ENCODE measurements at places on chromosomes 5 and 9.
A peak's percentile ranks its signal among the peaks of the same experiment; 100 is the strongest.

DNA sequence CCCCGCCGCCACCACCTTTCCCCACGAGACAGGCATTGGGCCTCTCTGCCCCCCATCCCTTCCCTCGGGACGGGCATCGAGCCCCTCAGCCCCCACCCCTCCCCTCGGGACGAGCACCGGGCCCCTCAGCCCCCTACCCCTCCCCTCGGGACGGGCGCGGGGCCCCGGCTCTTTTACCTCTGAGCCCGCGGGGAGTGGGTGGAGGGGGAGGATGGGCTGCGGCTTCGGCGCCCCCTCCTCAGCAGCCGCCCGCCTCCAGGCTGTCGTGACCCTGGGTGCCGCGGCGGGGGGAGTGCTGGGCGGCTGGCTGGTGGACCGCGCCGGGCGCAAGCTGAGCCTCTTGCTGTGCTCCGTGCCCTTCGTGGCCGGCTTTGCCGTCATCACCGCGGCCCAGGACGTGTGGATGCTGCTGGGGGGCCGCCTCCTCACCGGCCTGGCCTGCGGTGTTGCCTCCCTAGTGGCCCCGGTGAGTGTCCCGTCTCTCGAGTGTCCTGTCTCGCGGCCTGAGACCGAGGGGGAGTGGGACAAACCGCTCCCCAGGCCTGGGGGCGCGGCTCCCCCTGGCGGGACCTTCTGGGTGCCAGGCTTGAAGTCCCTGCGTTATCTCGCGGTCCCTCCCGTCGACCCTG lies 791 bp downstream of the SLC2A8 start:
- DNase-seq: no peak

DNA sequence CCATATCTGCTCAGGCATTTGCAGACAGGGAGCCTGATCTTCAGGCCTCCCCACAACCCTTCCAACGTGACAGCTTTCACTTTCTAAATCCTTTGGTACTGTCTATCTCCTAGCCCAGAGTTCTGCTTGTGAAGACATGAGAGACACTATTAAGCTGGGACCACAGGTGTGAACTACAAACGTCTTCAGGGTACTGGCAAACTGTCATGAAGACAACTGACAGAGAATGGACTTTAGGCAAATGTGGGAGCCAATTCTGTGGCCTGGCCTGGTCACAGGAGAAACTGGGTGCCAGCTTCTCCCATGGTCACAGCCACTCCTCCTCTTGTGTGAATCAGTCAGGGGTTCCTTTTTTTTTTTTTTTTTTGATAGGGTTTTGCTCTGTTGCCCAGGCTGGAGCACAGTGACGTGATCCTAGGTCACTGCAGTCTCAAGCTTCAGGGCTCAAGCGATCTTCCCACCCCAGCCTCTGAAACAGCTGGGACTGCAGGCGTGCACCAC lies 10.4 kb downstream of the TRIM14 start:
- no peak for DNase-seq

DNA sequence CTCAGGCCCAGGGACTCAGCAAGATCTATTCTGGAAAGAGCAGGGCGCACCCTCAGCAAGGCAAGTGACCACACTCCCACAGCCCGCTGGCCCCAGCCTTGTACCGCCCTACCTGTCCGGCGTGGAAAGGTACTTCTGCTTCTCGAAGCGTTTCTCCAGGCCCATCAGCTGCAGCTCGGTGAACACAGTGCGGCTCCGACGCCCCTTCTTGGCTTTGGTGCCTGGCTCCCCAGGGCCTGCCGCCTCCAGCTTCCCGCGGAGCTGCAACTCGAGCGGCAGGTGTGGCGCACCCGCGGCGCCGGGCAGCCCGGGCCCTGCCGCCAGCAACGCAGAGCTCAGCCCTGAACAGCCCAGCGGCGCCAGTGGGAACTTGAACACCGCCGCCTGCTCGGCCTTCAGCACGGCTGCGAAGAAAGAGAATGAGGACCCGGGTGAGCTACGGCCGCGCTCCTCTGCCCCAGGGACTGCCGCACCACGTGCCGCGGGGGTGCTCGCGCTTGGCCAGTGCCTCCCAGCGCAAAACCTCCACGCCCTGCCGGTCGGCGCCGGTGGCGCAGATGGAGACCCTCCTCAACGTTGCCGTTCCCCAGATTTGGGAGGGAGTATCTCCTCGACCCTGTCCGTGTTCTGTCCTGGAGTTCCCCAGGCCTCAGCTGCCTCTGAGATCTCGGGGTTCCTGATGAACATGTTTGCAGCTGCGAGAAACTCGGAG lies 2.2 kb downstream of the BARX1 start:
- no peak for DNase-seq

- DNase-seq: no peak
Measured at GRCh38 chr5:42842921-42843641, 31.4 kb upstream of the SELENOP start.

GRCh38 chr9:18129809-18130334 lies 344.1 kb upstream of the ADAMTSL1 start:
- DNase-seq: no peak

DNA sequence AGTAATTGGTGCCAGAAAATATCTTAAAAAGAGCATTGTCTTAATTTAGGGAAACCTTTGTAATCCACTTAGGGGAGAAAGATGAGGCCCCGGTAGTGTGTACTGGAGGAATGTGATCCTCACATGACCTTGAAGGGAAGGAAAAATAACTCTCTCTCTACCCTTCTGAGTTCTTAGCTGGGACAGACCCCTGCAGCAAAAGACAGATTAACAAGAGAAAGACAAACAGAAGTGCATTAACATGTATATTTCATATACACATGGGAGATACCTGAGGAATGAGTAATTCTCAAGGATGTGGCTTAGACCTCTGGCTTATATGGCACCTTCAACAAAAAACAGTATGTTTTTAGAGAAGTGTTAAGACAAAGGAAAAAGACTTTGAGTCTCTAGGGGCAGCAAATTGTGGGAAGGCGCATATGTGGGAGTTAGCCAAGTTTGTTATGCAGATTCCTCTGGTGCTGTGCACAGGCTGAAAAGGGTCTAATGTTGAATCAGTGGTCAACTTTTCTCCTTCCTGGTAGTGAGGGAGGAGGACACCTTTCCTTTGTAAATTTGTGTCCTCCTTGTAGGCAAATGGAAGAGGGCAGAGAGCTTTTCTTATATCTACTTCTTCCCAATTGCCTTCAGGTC lies 138.8 kb downstream of the LRRC70 start:
- DNase-seq: no peak

- no peak for DNase-seq
Measured at GRCh38 chr9:93008457-93008856, 50.0 kb upstream of the SUSD3 start.

DNA sequence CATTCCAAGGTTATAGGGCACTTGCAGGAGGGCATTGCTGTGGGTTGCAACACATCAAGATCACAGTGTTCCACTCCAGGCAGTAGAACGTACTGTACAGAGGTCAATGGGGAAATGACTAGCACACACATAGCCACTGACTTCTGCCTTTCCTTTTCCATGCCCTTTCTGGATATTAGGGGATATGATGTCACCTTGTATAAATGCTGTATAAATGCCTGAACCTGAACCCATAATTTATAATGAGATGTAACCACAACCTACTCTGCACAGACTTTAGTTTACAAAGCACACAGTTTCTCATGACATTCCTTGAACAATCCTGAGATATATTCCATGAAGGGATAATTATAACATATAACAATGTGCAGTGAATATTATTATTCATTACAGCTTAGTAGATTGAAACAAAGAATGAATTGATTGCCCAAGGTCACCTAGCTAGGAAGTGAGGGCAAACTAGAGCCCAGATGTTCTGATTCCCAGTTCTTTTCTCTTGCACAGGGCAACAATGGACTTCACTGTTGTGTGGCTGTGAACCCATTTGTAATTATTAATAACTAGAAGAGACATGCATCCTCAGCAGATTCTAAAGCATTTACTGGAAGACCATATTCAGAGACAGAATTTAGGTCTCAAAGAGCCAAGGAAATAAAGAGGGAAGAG lies 5.6 kb upstream of the ABLIM3 start:
- DNase-seq: no peak

- no peak for DNase-seq
Measured at GRCh38 chr9:23731353-23731752, 94.7 kb downstream of the ELAVL2 start.

- no peak for DNase-seq
Measured at GRCh38 chr5:55816342-55816741, 34.8 kb upstream of the IL31RA start.

DNA sequence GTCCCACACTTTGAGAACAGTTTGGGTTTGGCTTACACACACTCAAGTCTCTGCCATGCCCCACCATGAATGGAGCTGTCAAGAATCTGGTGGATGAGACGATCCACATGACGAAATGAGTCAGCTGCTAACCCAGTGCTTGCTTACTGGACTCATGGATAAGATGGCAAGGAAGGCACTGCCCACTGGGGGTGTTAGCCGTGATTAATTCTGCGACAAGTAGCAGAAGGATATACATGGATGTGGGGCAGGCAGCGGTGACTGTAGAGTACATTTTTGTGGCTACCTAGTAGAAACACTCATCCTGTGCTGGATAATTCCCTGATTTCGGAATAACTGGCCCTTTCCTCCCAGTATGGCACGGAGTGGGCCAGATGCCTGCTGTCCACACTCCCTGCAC lies 77.5 kb downstream of the SPATA31C2 start:
- DNase-seq: no peak

GRCh38 chr9:136058084-136058483 lies 37.0 kb downstream of the NACC2 start:
- no peak for DNase-seq

GRCh38 chr9:91502475-91502874 lies 78.8 kb upstream of the NFIL3 start:
- no peak for DNase-seq

GRCh38 chr9:98860871-98861293 lies 53.4 kb downstream of the GALNT12 start:
- peak; percentile 77 for DNase-seq

GRCh38 chr9:92290785-92291429 lies 2.6 kb downstream of the IARS1 start:
- no peak for DNase-seq

GRCh38 chr9:14348373-14349145 lies 34.6 kb upstream of the NFIB start:
- DNase-seq: peak; percentile 66

GRCh38 chr5:66869347-66869746 lies 273.2 kb downstream of the MAST4 start:
- DNase-seq: no peak

DNA sequence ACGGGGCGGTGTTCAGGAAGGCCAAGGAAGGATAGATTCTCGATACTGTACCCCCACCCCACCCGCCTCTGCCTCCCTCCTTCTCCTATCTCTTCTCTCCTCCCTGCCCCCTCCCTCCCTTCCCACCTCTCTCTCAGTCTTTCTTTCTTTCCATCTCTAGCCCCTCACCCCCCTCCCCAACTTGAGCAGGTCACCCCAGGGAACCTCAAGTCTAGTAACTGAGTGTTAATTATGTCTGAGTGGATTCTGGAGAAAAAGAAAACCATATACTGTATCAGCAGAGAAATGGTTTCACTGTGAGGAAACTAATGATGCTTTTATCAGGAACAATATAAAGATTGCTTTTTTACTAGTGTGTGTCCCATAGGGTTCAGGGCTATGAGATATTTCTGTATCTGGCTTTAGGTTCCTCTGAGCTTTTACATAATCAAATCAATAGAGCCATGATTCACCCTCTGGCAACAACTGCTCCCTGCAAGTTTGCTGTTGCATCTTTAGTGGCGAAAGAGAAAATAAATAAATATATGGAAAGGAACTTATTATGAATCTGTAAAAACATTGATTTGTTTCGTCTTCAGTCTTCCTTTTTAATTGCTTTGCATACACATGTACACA lies 639.7 kb downstream of the CCDC171 start:
- DNase-seq: no peak

- no peak for DNase-seq
Measured at GRCh38 chr9:34554211-34555001, 31.6 kb upstream of the ENHO start.

DNA sequence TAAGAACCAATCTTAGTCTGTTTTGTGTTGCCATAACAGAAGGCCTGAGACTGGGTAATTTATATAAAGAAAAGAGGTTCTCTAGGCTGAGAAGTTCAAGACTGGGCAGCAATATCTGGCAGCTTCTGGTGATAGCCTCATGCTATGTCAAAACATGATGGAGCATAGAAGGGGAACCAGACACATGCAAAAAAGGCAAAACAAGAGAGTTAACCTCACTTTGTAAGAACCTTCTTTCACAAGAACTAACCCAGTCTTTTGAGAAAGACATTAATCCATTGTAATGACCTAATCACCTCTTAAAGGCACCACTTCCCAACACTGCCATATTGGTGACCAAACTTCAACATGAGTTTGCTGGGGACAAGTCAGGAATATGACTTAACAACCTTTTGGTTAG lies 37.3 kb downstream of the FSD1L start:
- no peak for DNase-seq

- no peak for DNase-seq
Measured at GRCh38 chr9:88852794-88853193, 138.5 kb upstream of the S1PR3 start.

- DNase-seq: peak; percentile 55
Measured at GRCh38 chr5:149834246-149834855, 104.2 kb downstream of the PPARGC1B start.

- no peak for DNase-seq
Measured at GRCh38 chr5:6652025-6652424, 18.8 kb downstream of the SRD5A1 start.

- DNase-seq: no peak
Measured at GRCh38 chr9:77820293-77820954, 172.3 kb upstream of the GNA14 start.

GRCh38 chr9:106535439-106535838 lies 327.5 kb upstream of the ZNF462 start:
- no peak for DNase-seq

- no peak for DNase-seq
Measured at GRCh38 chr5:821504-821903, 29.3 kb downstream of the ZDHHC11 start.

GRCh38 chr9:1238407-1238806 lies 188.2 kb downstream of the DMRT2 start:
- no peak for DNase-seq

DNA sequence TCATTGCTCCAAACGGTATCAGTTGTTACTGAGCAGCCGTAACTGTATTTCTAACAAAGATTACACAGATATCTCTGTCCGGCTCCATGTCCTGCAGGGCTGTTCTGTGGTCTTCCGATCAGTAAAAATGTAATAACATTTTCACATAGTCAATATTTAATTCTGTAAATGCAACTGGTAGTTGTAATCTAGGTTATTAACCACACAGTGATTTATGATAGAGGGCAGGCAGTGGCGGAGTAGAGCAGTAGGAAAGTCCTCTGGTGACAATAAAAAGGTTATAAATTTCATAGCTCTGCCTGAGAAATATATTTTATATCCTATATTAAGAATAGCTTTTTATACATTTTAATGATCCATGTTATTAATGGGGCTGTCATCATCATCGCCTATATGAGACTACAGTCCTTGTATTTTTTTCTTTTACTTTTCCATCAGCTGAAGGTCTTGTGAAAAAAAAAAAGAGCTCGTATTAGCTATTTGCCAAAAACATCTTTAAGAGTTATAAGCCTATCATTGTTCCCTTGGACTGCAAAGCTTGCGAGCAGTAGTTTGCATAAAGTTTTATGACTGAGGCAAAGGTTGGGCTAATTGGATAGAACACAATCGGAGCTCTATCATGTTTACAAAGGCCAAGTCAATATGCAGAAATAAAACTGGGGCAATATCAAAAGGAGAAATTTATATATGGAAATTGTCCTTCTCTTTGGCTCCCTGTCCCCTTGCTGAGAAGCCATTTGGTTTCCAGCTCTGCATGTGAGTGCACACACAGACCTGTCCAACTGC lies 648.0 kb downstream of the IRX1 start:
- DNase-seq: no peak

Data from globus pallidus (tissue), 1 donor.